AG04450 (cell line): ENCODE measurements at places on chromosomes 2 and 18.

DNA sequence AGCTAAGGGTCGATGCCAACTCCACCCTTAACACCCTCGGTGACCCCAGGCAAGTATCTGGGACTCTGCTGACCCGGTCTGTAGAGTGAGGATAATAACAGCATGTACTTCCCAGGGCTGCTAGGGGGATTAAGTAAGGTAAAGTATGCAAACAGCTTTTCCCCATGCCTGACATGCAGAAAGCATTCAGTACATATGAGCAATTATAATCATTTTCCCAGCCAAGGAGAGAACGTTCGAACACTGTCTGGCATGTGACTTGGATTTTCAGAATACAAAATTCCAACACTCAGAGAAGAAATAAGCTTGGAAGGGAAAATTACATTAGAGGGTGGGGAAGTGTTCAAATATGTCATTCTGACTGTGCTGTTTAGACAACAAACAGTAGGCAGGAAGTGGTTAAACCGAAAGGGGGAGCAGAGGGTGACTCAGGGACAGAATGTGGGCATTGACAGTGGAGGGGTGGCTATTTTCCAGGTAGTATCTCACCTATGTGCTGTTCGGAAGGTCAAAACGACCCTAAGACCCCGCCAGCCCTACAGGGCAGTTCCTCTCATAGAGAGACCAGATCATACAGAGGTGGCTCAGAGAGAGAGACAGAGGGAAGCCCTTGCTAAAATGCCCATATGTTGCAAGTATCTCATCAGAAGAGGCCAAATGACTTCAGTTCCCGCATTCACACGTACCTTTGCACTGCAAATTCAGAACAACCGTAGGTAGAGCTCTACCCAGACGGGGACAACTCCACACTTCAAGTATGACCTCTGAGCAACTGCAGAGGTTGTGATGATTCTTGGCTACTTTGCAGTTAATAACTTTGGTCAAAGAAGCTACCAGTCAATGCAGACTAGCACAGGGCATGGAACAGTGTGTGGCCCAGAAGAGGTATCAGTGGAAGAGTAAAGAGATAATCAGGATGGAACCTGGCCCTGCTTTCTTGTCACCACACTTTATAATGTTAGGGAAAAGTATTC is 14.8 kb downstream of the ASPRV1 start:
- DNase-seq: no peak

DNA sequence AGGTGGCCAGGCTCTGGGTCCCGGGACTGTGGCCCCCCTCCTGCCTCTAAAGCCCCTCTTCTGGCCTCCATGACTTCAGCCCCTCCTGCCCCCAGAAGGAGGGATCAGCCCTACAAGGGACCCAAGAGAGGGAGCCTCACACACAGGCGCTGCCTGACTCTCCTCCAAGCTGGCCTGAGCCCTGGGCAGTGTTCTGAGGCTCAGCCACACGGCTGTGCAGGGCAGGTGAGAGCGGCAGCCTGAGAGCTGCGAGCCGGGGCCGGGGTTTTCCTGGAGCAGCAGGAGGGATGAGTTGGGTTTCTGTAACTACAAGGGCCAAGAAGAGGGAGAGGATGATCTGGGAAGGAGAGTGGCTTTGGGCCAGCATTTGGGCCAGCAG is 70.1 kb downstream of the HPCAL1 start:
- no peak for DNase-seq

- DNase-seq: no peak
Measured at GRCh38 chr2:3427272-3427671, 47.8 kb downstream of the TRAPPC12 start.

DNA sequence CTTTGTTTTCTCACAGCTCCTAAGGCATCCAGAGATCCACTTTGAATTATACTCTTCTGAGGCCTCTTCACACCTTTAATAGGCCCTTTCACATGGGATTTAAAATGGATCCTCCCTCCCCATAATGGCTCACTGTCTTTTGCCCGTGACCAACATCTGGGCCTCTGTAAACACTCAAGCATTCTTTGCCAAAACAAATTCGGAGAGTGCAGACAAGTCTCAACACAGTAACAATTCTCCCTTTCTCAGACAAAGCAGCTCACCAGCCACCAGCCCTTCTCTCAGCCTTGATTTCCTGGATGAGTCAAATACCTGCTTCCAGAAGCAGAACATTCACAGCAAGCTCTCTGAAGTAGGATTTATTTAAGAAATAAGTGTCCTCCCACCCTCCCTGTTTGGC is 14.0 kb upstream of the IMP4 start:
- DNase-seq: no peak

GRCh38 chr2:223797037-223797436 is 40.3 kb downstream of the AP1S3 start:
- DNase-seq: no peak

GRCh38 chr2:167681234-167682015 is 566.0 kb downstream of the STK39 start:
- no peak for DNase-seq

GRCh38 chr2:120625865-120626560 is 109.7 kb upstream of the GLI2 start:
- DNase-seq: no peak

GRCh38 chr2:42031281-42032223 is 16.3 kb upstream of the PKDCC start:
- DNase-seq: no peak

GRCh38 chr18:66682855-66683322 is 79.0 kb upstream of the CDH19 start:
- no peak for DNase-seq

DNA sequence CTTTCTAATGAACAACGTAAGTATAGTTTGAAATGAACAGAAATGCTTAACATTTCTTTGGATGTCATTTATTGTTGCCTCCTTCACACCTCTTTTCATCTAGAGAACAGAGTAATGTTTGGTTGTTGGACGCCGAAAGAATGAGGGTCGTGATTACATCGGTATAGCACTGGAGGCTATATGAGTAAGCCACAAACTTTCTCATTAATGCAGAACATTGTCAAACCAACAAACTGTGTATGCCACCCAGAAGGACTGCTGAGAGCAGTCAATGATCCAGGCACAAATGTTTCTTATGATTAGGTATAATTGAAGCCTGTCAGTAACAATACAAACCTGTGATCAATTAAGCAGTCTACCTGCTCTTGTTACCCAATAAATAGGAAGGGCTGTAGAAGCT is 1494.7 kb upstream of the NXPH2 start:
- DNase-seq: no peak

DNA sequence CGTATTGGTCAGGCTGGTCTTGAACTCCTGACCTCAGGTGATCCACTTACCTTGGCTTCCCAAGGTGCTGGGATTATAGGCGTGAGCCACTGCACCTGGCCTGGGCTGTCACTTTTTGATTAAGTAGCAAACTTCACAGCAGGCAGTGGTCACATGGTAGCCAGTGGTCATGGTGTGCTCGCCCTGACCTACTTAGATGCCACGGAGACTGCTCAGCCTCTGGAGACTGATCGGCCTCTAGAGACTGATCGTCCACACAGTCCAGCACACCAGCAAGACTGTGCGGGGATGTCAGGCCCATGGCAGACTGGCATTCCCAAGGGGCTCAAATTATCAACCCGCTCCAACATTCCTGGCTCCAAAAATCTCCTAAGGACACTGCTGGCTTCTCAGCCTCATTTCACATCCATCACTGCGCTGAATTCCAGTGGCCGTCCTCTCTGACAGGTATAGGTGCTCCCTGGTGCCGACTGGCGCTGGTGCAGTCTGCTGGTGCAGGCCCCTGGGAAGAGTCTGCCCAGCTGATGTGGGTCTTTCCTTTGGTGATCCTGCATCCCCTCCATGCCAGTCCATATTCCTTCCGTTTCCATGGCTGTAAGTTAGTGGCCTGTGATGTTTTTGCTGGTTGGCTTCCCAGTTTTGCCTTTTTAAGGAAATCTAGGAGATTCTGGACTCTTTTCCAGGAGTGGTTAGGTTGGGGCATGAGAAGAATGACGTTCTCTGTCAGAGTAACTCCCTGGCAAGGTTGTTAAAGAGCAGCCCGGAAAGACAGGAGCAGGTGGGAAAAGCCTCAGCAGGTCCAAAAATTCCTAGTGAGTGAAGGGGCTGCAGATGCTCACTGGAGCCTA is 374.5 kb upstream of the HS6ST1 start:
- DNase-seq: no peak

DNA sequence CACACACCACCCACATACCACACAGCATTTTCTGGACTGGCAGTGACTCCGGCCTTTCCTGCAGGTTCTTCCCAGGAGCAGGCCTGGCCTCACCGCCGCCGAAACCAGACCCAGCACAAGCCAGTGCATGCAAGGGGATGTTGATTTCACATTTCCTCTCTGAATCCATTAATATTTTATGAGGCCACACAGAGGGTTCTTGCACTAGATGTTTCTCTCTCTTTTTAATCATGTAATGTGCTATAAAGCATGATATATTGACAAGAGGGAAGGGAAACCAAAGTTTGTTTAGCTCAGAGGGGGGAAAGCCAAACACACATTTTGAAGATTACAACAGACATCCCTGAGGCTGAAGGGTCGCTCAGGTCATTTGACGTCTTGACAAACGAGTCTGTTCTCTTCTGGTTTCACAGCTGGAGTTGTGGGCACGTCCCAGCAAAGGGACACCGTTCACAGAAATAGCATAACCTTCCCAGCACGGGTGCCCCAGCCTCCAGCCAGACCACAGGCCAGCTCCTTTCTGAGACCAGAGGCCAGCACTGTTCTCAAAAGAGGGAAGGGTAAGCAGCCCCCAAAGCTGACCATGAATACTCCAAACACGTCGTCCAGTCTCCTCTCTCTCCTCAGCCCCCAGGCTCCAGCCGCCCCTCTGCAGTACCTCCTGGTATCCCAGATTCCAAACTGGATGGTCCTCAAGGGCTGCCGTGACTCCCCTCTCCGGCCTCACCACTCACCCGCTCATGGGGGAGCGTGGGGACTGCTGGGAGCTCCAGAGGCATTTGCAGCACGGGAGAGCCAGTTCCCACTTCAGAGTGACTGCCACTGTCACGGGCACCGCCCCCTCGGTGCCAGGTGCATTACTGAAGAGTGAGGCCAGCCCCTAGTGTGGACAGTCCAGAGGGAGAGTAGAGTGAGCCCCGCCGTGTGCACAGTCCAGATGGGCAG is 340.3 kb upstream of the SALL3 start:
- DNase-seq: no peak

DNA sequence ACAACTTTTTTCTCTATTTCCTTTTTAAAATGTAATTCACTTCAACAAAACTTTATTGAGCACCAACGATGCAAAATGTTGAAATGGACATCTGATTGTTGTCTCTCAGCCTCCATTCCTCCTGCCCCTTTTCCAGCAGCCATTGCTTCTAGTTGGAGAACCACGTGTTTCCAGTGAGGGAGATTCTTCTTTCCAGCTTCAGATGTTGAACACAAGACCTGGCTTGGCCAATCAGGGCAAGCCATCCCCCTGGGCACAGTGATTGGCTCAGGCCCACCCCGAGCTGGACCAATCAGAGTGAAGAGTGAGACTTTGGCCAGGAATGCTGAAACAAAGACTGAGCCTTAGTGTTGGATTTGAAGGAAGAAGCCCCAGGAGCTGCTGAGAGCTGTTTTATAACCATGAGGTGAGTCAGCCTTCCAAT is 59.0 kb downstream of the E2F6 start:
- DNase-seq: peak; percentile 73

DNA sequence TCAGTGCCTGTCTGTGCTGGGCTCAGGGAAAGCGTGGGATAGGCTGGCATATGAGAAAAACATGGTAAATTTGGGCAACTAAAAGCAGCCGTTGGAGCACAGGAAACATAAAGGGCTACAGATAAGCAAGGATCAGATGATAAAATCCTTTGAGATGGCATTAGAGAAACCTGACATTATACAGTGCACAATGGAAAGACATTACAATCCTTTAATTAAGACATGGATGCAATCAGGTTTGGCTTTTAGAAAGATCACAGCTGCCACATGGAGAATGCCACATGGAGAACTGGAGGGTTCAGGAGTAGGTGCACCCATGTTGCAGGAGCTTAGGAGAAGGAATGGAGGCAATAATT is 117.3 kb downstream of the CDC42EP3 start:
- DNase-seq: no peak

GRCh38 chr18:76993573-76993972 is 139.0 kb downstream of the MBP start:
- DNase-seq: no peak

DNA sequence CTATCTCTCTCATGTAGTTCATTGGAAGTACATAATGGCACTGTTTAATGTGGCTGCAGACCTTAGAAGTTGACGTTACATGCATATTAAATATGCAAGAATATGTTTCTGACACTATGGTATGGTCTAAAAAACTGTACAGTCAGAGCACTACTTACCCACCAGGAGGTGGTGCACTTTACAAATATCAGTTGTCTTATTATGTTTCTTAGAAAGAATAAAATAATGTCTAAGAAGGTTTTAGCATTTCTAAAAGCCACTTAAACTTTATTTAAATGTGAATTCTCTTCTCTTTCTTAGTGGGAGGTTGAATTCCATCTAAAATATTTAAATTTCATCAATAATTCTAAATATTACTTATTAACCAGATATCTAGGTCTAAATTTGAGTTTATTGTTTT is 4.3 kb downstream of the TMEFF2 start:
- no peak for DNase-seq

GRCh38 chr2:205139822-205140463 is 542.4 kb upstream of the NRP2 start:
- DNase-seq: no peak

GRCh38 chr18:64044616-64045015 is 74.7 kb downstream of the SERPINB8 start:
- no peak for DNase-seq

DNA sequence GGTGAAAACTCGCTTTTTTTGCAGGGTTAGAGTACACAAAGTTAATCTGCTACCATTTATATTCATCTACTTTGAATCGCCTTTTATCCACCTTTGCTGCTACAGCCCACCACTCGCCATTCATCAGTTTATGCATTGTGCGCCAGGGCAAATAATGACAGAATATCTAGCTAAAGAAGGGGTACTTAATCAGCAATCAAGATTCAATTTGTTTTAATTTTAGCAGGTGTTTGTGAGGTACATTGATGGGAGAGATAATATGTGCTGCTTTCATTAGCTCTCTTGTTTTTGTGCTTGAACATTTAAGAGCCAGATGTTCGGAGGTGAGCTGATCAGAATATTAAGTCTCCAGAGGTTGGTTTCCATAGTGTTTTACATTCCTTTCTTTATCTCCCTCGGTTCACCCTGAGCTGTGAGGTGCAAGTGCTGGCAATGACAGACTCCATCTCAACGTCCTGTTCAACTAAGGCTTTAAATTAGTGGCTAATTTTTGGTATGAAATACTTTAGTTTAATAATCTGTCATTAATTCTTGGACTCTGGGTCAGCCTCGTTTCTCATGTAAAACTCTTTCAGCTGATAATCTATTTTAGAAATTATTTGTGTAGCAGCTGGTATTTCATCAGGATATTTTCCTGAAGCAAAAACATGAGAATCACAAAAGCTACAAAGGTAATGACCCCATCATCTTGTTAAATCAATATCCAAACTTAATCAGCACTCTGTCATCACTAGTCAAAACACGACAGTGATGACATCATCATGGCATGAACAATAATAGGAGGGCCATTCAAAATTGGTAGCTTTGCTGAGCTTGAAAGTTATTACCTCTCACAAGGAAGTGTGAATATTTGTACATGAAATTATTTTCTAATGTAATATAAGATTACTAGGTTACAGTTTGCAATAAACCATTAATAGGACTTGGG is 479.9 kb upstream of the FANCL start:
- DNase-seq: no peak

- no peak for DNase-seq
Measured at GRCh38 chr18:62587689-62588088, 64.9 kb downstream of the ZCCHC2 start.
